ENCODE measurements at places on chromosomes 1 and 21.

GRCh38 chr1:3865606-3866160, 8.4 kb downstream of the DFFB start:
- no peak for DNase-seq

GRCh38 chr1:174157157-174157806, 2.0 kb upstream of the RABGAP1L start:
- no peak for DNase-seq

- DNase-seq: no peak
Observed at GRCh38 chr1:40921981-40922677, 57.4 kb upstream of the CTPS1 start.

- DNase-seq: no peak
Observed at GRCh38 chr1:206116191-206116872, 856 bp downstream of the AVPR1B start.

DNA sequence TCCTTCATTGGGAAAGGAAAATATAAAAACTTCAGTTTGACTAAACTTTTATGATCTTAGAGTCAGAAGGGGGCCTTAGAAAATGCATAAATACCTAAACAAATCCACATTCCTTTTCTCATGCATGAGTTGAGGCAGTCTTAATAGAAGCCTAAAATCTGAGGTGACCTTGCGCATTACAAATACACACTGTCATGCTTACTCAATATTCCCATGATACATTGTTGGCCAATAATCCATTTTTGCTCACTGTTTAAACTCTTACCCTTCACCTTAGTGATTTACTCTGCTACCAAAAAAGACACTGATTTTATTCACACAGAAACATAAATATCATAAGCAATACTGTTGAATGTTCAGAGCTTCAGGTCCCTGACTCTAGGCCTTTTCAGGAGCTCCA, 19.1 kb upstream of the TMCO1 start:
- DNase-seq: no peak

DNA sequence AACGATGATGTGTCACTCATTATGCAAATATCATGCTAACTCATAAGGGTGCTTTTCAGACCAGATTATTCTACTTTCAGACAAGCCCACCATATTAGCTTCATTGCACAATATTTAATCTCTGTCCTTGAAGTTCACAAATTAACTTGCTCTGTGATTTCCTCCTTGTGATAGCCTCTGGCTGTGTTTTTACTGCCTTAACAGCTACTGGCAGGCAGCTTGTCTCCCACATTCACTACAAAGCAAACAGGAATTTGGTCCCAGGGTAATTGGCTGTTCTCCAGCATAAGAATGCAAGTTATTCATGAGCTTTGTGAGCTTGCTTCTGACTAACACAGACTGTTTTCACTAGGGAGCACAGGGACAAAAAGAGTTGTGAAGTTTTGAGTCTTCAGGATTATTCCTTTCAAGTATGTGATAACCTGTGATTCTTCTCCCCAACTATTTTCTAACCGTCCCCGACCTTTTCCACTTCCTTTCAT, 87.9 kb upstream of the HMCN1 start:
- DNase-seq: peak; percentile 89

DNA sequence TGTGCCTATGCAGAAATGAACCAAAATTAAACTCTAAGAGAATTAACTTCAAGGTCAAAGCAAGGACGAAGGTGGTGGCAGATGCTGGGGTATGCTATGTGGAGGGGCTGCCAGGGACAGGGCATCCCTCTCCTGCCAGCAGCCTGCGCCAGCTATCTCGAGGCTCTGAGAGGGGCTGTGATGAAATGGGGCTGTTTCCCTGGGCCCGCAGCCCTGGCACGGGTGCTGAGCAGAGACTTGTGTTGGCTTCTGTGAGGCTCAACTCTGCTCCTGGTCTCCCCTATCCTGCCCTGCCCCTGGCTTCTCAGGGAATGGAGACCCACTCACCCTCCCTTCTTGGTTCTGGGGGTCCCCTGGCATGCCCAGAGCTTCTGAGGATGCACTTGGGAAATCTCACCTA, 41.9 kb upstream of the TIAM1 start:
- DNase-seq: no peak

DNA sequence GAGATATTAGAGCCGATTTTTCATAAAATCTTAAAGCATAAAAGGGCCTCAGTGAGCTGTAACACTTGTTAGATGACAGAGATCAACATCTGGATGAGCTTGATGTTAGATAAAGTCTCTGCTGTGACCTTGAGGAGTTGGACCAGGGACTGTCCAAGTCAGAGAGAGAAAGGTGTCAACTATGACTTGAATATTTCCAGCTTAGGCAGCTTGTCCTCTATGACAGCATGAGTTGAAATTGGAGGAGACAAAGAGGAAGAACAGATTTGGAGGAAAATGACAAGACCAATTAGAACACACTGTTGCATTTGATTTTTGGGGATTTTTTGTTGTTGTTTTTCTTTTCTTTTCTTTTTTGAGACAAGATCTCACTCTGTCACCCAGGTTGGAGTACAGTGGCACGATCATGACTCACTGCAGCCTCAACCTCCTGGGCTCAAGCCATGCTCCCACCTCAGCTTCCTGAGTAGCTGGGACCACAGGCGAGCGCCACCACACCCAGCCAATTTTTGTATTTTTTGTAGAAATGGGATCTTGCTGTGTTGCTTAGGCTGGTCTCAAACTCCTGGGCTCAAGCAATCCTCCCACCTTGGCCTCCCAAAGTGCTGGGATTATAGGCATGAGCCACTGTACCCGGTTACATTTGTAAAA, 35.3 kb upstream of the CLIC4 start:
- DNase-seq: no peak

DNA sequence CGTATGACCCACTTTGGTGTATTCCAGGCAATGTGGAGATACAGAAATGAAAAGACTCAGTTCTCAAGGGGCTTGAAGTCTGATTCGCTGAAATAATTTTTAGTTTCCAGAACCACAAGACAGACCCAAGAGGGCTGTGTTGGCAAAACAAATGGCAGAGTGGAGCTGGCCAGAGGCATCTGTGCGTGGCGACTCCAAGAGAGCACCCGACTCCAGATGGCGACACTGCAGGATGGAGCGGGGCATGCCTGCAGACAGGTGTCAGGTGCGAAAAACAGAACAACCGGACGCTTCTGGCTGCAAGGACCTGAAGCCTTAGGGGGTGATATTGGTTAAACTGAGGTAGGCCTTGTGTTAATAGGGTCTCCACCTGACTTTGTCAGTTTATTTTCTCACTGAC, 31.7 kb upstream of the COQ8A start:
- no peak for DNase-seq

DNA sequence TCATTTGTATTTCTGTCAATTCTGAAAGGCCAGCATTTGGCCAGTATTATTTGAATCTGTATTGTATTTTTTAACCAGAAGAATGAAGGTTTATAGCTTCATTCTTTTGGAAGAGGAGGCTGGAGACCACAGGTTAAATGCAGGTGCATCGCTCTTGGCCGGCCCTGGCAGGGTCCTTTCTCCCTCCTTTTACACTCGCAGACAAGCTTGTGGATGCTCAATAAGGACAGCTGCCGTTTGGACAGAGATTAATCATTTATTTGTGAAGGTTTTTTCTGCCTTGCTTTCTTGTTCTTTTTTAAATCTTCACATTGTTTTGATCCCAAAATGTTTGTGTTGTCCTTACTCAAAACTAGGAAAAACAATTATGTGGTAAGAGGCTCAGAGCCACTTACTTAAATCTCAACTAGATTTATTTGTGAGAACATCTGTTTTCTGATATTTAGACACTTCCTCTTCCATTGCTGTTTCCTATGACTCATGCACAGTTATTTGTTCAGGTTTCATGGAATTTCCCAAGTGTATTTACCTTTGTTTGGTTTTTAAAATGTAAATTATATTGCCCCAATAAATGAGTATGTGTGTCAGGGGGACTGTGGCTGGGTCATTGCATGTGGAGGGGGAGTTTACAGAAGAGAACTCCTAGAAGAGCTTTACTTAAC, 46.7 kb upstream of the LAMC2 start:
- peak; percentile 93 for DNase-seq

DNA sequence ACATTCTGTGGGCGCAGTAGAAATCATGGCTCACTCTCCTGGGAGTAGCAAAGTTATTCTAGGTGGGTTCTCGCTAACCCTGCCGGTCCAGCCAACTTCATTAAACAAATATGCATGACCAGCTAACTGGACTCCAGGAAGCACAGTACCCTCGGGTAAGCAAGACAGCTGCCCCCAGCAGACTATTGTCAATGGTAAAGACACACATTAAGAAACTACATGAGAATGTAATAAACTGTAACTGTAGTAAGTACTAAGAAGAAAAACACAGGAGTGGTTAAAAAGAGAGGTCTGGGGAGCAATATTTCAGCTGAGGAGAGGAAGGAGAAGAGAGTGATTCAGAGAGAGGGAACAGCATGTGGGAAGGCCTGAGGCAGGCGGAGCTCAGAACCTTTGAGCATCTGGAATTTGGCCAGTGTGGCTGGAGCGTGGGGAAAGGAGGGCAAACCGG, 7.4 kb downstream of the SLC2A5 start:
- no peak for DNase-seq

- no peak for DNase-seq
Observed at GRCh38 chr1:96259399-96259798, 462.2 kb upstream of the PTBP2 start.

DNA sequence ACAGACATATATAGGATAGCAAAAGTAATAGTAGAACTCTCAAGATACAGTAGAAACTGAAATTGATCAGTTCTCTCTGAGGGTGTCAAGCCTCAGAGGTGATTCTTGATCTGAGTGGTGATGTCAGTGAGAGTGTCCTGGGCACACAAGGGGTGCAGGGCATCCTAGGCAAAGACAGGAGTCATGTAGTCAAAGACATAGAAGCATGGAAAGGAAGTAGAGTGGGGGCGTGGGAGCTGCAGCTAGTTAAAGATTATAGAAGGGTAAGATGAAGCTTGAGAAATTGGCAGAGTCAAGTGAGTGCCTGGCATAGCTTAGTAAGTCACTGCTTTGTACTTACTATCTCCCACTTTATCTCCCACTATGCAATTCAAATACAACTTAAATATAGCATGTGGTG, 22.8 kb downstream of the CDC7 start:
- DNase-seq: no peak

DNA sequence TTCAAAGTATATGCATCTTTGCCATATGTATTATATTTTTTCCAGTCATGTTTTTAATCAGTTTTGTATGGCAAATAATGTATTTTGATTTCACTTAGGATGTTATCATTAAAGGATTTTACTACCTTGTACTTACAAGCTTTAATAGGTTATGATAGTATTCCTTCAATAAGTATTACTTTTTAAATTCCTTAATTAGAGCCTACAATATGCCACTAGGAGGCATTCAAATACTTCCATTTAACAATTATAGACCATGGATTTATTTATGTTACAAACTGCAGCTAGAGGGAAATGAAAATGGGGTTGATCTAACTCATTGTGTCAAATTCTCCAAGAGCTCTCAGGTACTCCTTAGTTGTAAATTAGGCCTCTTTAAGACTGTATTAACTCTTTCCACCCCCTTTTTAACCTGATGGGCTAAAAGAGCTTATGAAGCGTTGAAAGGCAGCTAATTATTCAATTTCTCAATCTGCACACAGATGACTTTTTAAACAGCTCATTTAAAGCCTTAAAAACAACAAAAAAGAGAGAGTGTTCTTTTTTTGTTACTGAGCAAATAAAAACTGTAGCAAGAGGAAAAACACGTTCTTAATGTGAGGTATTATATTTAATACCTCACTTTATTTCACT, 156.2 kb downstream of the DENND1B start:
- peak; percentile 17 for DNase-seq

DNA sequence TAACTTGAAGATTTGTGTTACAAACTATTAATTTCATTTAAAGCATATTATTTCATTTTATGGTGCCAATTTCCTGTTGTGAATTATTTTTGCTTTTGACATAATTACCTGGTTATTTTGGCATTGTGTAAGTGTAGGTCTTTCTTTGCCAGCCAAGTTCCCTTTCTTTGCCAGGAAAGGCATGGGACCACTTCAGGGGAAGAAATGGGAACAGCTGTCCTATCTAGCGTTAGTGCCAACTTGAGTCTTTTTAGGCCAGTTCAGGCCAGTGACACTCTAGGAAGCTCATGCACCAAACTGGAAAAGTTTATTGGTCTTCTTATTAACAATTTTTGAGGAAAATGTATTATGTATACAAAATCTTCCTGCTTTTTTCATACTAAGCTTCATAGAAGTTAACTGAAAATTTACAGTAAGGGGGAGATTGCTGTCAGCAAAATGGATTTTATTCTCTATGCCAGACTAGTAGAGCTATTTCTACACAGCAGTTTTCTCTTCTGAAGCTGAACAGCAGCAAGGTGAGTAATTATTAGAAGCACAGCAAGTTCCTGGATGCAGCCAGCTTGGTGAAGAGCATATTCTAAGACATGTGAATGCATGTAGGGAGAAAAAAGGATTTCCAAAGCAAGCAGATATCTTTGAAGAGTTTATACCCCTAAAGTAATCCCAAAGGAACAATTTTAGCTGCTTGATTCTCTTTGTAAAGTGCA, 914.6 kb upstream of the ADGRL4 start:
- DNase-seq: no peak

DNA sequence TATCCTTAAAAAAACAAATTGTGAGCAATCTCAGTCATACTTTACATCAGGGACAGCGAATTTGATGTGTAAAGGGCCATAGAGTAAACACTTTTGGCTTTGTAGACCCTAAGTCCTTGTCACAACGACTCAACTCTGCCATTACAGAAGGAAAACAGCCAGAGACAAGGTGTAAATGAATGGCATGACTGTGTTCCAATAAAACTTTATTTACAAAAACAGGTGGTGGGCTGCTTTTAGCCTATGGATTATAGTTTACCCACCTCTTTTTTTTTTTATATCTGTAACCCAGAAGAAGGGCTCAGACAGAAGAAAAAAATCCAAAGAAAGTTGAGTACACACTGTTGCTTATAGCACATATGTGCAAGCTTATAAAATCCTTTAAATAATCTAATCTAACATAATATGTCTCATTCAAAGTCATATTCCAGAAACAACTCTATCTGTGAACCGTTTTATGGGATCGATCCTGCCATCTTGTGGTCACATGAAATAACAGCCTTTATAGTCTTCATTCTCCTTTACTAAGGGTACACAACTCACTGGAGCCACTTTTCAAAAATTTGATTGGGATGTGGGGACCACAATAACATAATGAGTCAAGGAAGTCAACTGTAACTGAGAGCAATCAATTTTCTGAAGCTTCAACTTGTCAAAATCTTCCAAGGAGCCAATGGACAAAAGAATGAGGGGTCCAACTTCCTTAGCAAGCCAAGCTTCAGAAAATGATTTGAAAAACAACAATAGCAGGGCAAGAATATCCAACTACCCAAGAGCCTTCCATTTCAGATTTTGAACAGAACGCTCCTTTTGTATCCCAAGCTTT, 142.2 kb upstream of the KRTAP19-8 start:
- DNase-seq: peak; percentile 50

DNA sequence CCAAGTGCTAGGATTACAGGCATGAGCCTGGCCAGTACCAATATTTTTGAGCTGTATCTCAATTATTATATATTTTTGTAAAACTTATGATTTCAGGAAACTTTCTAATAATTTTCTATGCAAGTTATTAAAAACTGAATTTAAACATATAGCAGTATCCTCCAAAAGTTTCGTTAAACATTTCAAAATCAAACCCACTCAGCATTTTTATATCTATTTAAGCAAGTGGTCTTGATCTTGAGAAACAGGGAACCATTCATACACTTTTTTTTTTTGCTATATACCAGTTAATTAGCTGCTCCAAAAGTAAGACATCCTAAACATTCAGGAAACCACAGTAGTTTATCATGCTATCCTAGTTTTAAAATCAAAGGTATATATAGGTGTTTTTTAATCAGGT, 22.0 kb downstream of the SHCBP1L start:
- no peak for DNase-seq

Measured in kidney capillary endothelial cell (primary cell).